ENCODE measurements at places on chromosomes 6 and 20.

GRCh38 chr6:157226761-157227160, 96.6 kb downstream of the TMEM242 start:
- DNase-seq, result no peak

- DNase-seq, result no peak
Measured at GRCh38 chr6:45679163-45679562, 301.4 kb upstream of the SUPT3H start.

- DNase-seq, result no peak
Measured at GRCh38 chr6:101926149-101926925, 532.8 kb downstream of the GRIK2 start.

DNA sequence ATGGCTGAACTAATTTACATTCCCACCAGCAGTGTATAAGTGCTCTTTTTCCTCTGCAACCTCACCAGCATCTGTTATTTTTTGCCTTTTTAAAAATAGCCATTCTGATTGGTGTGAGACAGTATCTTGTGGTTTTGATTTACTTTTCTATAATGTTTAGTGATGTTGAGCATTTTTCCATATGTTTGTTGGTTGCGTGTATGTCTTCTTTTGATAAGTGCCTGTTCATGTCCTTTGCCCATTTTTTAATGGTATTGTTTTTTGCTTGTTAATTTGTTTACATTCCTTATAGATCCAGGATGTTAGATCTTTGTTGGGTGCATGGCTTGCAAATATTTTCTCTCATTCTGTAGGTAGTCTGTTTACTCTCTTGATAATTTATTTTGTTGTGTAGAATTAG, 169.9 kb downstream of the PRL start:
- DNase-seq, result no peak

GRCh38 chr20:50286609-50287008, 96.0 kb downstream of the CEBPB start:
- DNase-seq, result no peak

- DNase-seq, result no peak
Measured at GRCh38 chr6:130034378-130035146, 16.2 kb downstream of the L3MBTL3 start.

Data from activated CD4-positive, alpha-beta memory T cell treated with anti-CD3 and anti-CD28 coated beads, Interleukin-2, amount 10 ng/mL, durations not matched to agents 7 days and 5 days (primary cell).